ENCODE measurements at places on chromosomes 12 and 14.

DNA sequence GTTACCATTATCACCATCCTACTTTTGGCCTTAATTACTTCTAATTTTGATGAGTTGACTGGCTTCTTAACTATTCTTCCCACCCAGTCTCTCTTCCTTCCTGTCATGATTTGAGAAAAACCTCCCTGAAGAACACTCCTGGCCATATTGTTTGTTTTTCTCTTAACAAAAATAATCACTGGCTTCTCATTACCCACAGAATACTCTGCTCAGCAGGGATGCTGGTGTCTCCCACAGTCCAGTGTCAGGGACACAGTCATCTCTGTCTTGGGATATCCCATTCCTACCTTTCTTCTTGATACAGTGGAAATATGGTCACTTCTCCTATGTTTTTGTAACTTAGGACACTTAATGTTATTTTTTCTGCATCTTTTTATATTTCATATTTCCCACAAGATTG, 103.7 kb downstream of the SRGAP1 start:
- DNase-seq = no peak

- no peak for DNase-seq
These were observed 71.7 kb downstream of the DNAH10 start for GRCh38 chr12:123833830-123834229.

- no peak for DNase-seq
These were observed 58.2 kb downstream of the CRACR2A start for GRCh38 chr12:3694673-3695072.

DNA sequence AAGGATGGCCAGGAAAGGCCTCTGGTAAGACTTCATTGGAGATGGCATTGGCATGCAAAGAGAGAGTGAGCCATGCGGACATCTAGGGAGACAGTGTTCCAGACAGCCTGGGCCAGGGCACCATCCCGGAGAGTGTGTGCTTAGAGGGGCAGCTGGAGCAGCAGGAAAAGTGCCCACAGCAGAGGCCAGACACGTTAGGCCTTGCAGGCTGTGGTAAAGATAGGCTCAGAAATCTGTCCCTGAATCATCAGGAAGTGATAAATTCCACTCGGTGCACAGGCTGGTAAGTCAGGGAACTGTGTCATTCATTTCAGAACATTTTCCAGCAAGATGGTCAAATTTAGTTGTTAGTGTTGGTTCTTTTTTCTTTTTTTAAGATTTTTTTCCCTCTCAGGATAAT, 8.8 kb downstream of the GALNT16 start:
- no peak for DNase-seq

DNA sequence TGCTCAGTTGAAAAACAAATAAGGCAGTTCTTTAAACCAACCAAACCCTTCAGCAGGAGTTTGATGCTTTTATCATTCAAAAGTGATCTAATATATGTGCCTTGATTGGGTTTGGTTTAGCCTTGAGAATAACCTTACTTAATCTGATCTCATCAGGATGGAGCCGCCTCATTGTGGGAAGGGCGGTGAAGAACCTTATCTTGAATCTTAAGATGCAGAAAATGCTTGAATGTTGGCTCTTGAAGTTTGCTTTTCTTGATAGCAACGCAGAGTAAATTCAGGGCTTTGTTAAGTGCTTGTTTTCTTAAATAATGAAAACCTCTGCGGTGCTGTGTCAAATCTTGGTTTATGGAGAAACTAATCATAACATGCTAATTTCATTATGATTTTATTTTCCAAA, 138.2 kb downstream of the MON2 start:
- peak; percentile 24 for DNase-seq

DNA sequence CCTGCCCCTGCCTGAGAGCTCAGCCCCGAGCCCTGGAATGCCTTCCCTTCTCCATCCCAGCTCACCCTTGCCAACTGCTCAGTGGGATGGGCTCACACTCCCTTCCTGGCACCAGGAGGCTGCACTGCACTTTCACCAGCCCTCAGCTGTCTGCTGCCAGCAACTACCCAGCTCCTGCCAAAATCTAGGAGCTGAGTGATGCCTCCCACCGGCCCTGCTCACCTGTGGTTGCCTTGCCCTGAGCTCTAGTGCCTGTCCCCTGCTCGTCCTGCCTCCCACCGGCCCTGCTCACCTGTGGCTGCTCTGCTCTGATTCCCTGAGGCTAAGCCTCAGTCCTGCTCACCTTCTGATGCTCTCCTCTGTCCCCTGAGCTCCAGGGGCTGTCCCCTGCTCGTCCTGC, 119.8 kb downstream of the TMEM121 start:
- DNase-seq = no peak

DNA sequence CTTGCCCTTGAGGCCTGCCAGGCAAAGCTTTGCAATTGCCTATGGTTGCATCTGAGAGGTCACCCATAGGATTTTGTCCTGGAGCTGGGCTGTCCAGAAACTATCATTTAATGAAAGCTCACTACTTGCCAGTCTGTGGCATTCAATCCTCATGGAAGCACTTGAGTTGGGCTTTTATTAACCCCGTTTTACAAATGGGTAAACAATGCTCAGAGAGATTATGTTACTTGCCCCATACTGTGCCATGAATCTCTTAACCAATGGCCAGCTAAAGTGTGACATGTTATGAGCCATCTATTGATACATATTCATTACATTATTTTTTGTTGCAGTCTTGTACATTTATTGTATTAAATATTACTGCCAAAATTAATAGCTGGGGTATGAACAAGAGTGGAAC, 35.9 kb downstream of the PDZRN4 start:
- no peak for DNase-seq

DNA sequence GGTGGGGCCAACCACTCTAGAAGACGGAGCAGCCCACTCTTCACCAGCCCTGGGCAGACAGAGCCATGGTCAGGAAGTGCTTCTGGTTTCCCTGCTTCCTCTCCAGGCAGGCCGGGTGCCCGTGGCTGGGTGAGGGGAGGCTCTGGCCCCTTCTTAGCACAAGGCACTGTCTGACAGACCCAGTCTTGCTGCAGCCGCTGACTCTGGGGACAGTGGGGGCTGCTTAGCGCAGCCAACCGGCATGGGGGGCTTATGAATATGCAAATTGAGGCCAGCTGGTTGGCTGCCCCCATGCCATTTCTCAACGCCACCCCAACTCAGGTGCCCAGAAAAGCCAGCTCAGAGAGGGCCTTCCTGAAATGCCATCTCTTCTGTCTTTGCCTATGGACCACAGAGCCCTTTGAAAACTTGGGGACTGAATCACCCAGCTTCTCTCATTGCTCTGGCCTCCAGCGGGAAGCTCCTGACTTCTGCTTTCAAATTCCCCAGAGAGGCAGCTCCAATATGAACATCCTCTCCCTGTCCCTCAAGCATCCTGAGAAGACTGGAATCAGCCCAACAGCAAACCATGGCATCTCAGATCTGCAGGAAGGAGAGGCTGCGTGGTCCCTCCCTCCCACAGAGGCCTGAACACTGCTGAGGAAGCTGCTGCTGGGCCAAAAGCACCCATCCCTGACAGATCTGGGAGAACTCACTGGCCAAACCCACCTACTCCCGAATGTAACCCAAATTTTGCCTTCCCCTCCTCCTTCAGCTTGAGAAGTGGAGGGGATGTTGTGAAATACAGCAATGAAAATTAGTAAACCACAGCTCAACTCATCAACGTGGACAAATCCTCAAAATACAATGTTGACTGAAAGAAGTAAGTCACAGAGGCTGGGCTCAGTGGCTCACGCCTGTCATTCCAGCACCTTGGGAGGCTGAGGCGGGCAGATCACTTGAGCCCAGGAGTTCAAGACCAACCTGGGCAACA, at the start of gene PROX2:
PROX2 (minus strand) TSS at position 205 of the 973 bp plus-strand sequence. CDS start 12,311 bp downstream, outside the sequence.
- no peak for DNase-seq

DNA sequence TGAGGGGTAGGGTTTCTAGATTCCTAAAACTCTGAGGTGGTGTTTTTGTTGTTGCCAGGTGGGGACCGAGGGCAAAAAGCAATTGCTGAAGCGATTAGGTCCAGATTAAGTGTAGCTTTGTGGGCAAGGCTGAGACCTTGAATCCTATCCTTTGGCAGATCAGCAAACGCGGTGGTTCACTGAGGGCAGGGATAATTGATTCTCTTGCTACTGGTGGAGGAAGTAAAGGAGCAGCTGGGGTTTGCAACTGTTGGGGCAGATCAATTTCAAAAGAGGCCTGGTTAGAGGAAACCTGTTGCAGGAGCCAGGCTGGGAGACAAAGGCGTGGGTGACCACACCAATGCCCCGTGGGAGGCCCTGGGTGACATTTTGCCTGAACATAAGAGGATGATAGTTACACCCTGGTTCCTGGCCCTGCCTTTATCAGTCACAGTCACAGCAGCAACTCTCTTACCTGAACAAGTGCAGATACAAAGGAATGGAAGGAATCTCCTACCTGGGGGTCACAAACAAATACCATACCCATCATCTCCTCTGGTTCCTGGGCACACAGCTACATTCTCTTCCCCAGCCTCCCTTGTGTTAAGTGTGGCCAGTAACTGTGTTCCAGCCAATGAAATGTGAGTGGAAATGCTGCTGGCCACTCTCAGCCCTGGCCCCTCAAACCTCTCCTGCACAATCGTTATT, 43.3 kb upstream of the RASSF3 start:
- DNase-seq = no peak
